ENCODE measurements at places on chromosomes 6 and 20.
A peak's percentile ranks its signal among the peaks of the same experiment; 100 is the strongest.

GRCh38 chr6:166488076-166488685 is 98.3 kb downstream of the RAMACL start:
- peak; percentile 80 for DNase-seq

DNA sequence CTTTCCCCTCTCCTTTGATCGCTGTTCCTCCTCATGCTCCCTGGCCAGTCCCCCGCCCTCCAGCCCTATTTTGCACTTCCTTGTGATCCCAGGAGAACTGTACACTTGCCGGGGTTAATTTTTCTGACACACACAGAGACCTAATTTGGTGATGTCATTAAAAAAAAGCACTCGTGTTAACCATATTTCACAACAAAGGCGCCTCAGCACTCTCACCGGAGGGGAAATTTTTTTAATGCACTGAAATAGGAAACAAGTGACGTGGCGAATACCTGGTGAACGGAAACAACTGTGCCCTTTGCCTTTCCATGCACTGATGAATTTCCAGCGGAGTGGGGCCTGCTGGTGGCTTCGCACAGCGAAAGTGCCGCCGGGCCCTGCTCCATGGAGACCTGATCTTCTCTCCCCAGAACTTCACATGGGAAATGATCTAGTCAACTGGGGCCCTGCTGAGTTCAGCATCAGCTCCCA is 53.9 kb upstream of the TAGAP start:
- DNase-seq: no peak

DNA sequence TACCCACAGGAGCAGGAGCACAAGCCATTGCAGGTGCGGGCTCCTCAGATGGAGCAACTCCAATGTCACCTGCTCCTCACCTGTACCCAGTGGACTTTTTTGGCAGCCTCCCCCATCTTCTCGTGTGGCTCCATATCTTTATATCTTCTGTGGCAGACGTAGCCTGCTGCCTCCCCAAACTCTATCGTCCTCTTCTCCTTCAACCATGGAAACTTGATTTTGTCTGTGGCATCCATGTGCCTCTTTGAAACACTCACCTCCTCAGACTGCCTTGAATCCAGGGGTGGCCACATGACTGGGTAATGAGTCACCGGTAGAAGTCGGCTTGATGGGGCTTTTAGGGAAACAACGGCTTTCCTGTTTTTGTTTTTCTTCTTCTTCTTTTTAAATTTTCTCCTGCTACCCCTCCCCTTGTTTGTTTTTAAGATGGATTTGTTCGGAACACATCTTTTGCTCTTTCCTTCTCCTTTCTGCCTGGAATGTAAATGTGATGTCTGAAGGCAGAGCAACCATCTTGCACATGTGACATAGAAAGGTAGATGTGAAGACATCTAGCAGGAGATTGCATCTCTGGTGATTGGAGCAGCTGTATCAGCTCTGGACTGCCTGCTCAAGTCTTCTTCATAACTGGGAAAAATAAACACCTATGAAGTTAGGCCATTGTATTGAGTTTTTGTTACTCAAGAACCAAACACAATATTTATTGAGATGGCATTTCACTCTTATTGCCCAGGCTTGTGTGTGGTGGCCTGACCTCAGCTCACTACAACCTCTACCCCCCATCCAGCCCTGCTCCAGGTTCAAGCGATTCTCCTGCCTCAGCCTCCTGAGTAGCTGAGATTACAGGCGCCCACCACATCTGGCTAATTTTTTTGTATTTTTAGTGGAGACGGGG is 69.9 kb upstream of the DDR1 start:
- DNase-seq: peak; percentile 31

GRCh38 chr6:143128681-143129015 is 68.0 kb downstream of the AIG1 start:
- no peak for DNase-seq

DNA sequence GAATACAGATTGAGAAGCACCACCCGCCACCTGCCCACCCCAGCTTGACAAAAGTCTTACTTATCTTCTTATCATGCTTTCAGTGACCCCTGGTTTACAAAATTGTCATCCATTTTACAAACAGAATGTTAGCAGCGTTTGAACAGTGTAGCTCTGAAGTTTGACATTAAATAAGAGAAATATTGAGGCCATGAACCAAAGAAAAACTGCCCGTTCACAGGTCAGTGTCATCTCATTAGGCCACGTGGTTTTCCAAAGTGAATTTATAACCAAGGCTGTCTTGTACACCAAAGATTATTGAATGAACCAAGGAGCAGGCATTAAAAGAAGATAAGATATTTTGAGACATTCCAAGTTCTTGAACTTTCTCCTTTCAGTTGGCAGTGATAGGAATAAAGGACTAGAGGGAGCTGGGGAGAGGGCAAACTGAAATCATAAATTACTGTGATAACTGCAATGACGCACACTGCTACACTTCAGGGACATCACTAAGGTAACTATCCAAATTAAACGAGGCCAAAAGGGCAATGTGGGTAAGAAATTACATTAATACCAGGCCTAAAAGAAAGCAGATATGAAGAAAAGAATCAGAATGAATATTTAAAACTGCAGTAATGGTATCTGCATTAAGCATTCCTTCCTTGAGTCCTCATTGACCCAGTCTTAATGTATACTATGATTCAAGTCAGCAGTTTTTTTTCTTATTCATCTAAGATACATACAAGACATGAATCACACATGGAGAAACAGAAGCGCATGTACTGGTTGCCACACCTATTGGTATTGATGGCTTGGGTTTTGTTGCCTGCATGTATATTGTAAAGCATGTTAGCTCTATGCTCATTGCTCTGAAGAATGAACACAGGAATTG is 159.8 kb upstream of the ARG1 start:
- DNase-seq: no peak

DNA sequence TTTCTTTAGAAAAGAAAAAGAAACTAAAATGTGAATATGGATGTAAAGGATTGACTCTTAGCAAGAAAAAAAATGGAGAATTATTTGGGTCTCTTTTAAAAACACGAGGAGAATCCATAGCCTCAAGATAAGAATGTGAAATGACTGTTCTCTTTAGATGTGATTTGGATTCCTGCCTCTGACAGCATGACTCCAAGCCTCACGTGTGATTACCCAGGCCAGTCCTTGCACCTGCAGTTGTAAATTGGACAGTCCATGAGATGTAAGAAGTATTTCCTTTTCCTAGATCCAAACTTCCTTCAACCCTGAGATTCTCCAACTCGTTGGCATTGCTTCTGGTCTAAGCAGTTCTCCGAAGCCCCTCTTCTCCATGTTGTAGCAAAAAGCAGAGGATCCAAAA is 31.9 kb downstream of the SLC2A12 start:
- DNase-seq: no peak

DNA sequence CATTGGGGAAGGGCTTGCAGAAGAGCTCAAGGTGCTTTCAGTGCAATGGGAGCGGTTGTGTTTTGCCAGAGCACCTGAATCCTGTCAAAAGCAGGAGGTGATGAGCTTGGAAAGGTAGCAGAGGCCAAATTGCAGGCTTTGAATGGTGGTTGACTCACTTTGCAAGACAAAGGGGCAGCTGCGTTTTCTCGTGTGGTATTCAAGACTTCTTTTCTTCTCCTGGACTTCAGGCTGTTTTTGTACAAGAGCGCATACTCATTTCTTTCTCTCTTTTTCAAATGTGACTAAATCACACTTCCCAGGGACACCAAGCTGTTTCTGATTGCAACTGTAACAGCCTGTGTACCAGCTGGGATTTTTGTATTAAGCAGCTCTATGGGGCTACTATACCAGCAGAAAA is 32.3 kb downstream of the GHRH start:
- DNase-seq: no peak

DNA sequence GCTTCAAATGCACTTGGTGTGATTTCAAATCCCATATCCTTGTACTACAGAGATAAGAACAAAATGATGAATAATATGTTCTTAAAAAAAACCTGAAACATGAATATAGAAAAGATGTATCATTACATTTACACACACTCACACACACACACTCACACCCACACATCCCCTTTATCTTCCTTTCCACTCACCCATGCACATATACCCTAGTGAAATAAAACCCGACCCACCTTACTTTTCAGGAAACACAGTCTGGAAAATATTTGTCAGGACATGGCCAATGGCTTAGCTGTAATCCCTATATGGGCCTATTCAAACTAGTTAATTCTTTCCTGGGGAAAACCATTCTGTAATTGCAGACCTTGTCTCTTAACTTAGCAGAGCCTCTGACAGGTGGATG is 60.8 kb upstream of the EDN1 start:
- no peak for DNase-seq

DNA sequence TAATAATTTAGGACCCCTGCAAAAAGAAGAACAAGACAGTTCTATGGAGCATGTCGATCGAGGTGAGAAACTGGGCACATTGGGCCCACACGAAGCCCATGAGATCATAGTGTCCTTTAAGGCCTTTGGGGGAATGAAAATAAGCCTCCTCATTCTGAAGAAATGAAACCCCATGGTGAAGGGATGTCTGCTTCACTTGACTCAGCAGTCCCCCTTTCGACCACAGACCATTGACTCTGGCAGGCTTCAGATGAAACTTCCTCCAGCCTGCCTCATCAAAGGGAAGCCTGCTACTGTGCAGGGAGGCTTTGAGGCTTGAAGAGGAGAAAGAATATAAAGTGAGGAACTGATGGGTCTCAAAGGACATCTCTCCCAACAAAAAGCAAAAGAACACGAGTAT is 144.2 kb upstream of the FBXL4 start:
- no peak for DNase-seq

DNA sequence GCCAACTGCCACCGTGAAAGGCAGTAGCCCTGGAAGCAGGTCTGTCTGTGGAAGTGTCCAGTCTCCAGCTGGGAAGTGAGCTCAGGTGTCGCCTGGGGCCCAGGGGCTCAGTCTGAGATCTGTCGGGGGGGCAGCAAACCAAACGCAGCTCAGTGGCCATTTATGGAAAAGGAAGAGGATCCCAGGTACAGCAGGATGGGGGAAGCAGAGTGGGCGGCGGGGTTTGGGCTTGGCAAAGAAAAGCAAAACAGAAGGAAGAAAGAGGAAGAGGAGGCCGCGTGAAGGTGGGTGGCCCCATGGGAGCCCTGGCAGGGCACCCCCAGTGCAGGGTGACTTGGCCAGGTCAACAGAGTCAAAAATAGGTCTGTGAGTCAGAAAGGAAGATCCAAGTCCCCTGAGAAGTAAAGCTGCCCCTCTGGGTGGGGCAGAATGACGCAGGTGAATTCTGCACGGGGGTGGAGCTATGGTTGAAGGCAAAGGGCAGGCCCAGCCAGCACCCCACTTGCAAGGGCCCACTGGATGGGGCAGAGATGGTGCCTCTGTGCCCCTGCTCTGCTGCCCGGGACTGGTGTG is 5.3 kb downstream of the PXDC1 start:
- DNase-seq: no peak

DNA sequence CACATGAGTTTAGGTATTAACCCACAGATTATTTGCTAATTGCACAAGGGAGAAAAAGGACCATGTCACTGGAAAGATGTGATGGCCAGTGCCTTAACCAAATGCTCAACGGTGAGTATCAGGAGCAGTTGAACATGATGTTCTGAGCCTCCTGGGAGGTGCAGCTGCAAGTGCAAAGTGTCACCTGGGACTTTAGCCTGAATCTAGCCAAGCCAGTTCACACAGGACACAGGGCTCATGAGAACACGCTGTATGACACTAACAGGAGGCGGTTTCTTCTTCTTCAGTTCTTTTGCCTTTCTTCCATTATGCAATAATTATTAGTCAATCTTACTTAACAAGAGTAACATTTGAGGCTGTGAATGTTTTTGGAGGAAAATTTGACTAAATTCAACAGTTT is 225.3 kb downstream of the THBS2 start:
- DNase-seq: no peak

GRCh38 chr20:36467076-36467999 is 74.0 kb upstream of the MYL9 start:
- DNase-seq: no peak

GRCh38 chr6:56890066-56890465 is 64.8 kb upstream of the BEND6 start:
- no peak for DNase-seq

DNA sequence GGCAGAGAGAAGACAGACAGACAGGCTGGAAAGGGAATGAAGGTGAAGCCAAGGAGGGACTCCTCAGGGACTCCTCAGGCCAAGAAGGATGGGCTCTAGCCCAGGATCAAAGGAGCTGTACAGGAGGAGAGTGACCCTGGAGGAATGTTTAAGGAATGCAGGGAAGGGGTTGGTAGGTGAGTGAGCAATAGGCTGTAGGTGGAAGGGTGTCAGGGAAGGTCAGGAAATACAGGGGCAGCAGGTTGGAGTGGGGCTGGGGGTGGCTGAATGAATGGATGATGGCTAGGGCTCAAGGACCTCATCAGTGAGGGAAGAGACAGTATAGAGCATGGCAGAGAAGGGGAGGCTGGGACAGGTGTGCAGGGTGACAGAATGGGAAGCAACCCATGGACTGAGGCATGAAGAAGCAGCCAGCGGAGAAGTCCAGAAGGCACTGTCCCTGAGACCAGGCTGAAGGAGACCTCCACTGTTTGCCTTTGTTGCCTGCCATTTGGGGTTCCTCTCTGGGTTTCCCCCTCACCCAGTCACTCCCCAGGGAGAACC is 13.2 kb downstream of the SYNGAP1 start:
- DNase-seq: no peak

DNA sequence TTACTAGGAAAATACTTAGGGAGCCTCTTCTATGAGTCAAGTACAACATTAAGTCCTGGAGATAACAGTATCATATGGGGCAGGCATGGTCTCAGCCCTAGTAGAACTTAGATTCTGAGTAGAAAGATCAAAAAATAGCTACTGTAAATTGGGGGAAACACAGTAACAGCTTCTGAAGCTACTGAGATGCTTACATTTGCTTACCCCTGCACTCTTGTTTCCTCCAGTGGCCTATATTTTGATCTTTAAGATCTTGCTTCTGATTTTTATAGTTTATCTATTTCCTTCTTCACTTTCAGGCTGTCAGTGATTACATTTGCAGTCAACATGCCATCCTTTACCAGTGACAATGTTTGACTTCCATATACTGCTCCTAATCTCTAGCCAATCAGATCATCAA is 35.3 kb downstream of the HIVEP2 start:
- peak; percentile 10 for DNase-seq

- DNase-seq: no peak
Measured at GRCh38 chr6:69487688-69488087, 309.1 kb downstream of the LMBRD1 start.

GRCh38 chr6:21710216-21710615 is 116.7 kb downstream of the SOX4 start:
- DNase-seq: no peak

GRCh38 chr6:31204751-31205145 is 34.3 kb upstream of the POU5F1 start:
- DNase-seq: no peak

GRCh38 chr6:132909742-132910141 is 95.4 kb downstream of the RPS12 start:
- DNase-seq: no peak

GRCh38 chr20:47774131-47774777 is 11.0 kb downstream of the SULF2 start:
- DNase-seq: no peak

DNA sequence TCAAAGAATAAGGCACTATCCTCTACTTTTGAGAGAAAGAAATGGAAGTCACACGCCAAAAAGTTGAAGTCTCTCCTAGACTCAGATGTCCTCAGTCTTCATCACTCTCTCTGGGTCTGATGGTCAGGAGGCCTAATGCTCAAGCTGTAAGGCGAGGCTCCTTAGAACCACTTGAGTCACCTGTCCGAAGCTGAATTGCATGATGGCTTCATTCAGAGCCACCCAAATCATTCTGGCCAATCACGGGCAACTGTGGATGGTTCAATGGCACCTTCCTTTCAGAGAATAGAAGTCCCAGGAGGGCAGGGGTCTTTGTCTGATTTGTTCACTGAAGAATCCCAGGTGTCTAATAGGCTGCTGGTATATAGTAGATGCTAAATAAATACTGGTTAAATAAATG is 69.4 kb upstream of the RNF24 start:
- DNase-seq: no peak
